HS-5 (cell line): ENCODE measurements at places on chromosomes 1 and 21.

- DNase-seq: no peak
Observed at GRCh38 chr1:205505076-205505729, 734 bp downstream of the CDK18 start.

- DNase-seq: no peak
Observed at GRCh38 chr1:162009501-162010174, 14.0 kb downstream of the OLFML2B start.

DNA sequence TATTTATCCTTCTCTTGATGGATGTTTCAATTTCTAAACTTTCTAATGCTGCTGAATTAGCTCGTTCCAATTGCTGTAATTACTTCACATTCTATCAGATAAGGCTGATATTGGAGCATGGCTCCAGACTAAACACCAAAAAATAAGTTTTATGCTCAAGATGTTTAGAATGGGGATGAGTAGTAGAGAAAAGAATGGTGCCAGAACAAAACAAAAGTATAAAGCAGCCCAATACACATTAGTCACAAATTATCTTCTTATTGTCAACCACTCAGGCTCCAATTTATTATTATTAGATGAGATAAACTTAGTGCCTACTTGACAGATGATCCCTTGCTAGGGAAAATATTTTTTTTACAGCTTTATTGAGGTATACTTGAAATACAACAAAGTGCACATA, 21.8 kb downstream of the ATPAF1 start:
- no peak for DNase-seq

DNA sequence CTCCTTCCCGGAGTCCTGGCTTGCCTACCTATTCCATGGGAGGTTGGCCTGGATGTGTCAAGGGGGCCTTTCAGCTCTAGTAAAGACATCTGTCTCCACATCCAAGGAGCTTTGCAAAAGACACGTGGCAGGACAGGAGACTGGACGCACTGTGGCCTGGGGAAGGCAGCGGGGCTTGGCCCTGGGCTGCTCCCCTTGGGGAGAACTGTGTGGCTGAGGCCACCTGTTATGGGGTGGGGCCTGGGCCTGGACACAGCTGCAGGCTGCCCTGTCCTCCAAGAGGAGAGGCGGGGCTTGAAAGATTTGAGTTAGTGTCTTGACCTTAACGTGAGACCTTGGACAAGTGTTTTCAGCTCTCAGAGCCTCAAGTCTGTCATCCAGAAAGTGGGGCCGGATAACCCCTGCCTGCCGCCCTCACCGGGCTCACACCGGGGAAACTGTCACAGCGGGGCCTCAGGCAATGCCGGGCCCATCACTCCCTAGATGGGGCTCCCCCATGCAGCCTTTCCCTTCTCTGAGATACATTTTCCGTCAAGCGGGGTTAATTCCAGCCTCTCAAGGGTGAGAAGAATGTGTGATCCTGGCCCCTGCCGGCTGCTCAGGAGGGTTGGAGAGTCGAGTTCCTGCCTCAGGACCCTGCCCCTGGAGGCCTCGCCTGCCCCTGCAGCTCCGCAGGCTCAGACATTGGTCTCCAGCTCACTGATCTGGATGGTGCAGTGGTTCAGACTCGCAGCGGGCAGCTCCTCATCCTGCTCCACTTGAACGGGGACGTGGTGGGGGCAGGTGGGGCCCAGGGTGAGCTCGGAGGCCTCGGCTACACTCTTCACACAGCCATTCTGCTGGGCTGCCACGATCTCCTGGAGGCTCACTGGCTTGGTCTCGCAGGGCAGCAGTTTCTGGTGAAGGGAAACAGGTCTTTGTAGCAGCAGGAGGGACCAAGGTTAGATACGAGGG, 25.6 kb downstream of the PODN start:
- no peak for DNase-seq

DNA sequence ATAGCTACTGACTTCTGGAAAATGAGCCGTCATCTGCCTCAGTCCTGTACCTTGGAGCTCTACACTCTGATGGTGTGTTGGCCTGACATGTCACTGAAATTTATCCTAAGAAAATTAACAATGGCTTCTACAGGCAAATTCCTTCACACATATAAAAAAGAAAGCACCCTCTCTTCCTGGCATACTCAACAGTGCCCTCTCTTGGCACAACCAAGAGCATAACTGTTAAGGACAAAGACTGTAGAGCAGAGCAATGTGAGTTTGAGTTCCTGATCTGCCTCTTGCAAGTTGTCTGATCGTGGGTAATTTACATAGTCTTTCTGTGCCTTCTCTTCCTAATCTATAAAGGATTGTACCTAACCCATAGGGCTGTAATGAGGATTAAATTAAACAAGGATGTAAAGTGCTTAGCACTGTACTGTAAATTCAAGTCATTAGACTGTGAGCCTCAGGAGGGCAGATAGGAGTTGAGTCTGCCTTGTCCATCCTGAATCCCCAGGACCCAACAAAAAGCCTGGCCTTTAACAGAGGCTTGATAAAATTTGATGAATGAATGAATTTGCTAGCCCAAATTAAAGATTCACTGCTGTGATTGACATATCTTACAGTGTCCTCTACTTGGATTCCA, 83.5 kb downstream of the SYF2 start:
- no peak for DNase-seq

GRCh38 chr1:68010543-68010942, 39.9 kb downstream of the DIRAS3 start:
- DNase-seq: no peak

- no peak for DNase-seq
Observed at GRCh38 chr1:170221031-170221430, 75.3 kb downstream of the NTMT2 start.

GRCh38 chr1:165444897-165445370, at the start of gene RXRG:
TSS of gene RXRG (minus strand) at chr1:165445126. CDS start at chr1:165444893, 233 bp downstream.
- no peak for DNase-seq

DNA sequence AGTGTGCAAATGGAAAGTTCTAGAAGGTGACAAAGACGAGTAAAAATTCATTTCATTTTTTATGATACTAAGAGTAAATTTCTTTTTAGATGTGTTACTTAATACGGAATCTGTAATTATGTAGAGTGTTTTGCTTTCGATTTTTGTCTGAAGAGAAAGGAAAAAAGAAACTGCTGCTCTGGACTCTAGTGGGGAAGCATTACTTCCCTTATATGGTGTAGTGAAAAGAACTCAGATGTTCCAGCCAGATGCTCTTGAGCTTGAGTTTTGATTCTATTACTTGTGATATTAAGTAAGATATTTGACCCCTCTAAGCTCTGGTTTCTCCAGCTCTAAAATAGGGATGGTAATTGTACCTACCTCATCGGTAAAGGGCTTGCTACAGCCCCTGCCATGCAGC, 12.2 kb upstream of the GPR161 start:
- no peak for DNase-seq

GRCh38 chr1:36143424-36143823, 5.9 kb downstream of the TRAPPC3 start:
- no peak for DNase-seq

DNA sequence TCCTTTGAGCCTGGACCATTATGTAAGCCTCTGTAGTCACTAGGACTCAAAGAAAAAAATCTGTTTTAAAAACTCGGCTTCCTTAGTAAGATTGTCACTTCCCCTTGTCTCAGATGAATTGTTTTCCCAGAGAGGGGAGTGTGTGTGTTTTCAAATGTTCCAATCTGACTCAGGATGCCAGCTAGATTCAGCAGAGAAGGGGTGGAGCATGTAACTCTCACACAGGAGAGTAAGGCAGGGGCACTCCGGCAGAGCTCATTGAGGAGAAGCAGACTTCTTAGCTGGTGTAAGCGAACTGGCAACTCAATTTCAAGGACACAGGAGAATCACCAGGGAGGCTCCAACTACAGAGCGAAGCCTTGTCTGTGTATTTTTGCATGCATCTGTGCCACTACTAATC, 623.2 kb downstream of the LMO4 start:
- no peak for DNase-seq

GRCh38 chr1:15137809-15138208, 15.7 kb upstream of the TMEM51 start:
- no peak for DNase-seq

GRCh38 chr1:39098546-39099250, 72.5 kb downstream of the NDUFS5 start:
- DNase-seq: peak; percentile 78

DNA sequence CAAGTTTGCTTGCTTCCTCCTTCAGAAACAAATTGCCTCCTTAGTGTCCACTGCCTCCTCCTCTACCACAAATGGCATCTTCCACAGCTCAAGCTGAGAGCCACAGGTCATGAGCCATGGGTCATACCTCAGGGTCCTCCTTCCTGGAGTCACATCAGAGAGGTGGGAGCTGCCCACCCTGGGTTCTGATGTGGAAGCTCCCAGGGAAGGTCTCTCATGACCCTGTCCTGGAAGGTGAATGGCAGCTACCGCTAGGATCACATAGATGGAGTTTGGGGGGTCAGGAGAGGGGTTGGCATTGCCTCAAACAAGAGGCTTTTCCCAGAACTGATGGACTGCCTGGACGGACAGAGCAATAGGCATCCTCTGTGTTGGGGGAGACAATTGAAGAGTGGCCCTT, 321.4 kb downstream of the MATN1 start:
- no peak for DNase-seq

- DNase-seq: no peak
Observed at GRCh38 chr1:229454056-229454455, 20.2 kb upstream of the ACTA1 start.

DNA sequence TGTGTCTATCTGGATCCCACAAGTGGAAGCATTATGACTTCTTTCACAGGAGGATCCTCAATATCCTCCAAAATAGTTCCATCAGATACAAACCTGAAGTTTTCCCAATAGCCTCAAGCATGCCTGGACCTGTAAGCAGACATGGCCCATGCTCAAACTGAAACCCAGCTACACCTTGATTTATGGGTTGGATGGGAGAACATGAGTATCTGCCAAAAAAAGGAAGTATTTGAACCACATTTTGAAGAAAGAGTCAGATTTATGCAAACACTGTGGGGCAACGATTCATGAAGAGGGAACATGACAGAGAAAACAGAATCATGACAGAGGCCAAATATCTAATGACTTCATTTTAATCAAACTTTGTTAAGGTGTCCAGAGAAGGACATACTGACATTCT, 351.0 kb upstream of the NFIA start:
- no peak for DNase-seq

DNA sequence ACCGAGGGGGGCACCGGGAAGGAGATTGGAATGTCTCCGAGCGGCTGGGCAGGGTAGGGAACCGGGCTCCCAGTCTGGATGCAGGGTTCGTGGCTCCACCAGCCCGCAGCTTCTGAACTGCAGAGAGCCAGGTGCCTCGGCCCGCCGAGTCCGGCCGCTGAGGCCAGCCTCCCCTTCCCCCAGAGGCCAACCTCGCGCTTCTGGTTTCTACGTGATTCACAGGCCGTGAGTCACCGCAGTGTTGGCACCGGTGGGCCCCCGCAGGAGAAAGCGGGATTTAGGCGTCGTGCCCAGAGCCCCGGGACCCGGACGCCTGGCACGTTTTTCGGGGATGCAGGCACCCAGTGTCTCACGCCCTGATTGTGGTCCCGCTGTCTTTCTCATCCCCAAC, 458 bp downstream of the CRABP2 start:
- DNase-seq: no peak

DNA sequence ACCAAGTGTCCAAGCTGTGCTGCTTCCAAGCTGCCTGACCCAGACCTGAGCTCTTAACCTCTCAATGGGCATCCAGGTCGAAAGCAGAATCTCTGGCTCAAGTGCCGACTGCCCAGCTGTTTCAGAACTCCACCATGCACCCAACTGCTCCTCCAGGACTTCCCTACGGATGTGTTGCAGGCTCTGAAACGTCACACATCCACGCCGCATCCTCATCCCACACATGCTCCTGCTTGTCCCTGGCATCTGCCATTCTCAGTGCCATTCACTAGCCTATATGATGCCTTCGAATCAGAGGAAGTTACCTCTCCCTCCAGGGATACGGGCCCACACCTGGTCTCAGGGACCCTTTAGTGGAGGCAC, 11.2 kb downstream of the PDZK1IP1 start:
- no peak for DNase-seq

DNA sequence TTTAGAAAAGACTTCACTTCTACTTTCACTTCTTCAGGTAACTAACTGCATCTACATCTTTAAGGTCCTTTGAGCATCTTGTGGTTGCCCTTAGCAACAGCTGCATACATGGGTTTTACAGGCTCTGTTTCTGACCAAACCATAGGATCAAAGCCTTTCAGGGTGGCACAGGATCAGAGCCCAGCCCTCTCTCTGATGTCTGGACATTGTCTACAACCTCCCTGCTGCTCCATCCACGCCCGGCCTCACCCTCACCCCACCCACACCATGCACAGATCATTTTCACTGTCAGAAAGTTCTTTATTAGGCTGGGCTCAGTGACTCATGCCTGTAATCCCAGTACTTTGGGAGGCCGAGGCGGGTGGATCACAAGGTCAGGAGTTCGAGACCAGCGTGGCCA, 5.2 kb downstream of the NCF2 start:
- no peak for DNase-seq

DNA sequence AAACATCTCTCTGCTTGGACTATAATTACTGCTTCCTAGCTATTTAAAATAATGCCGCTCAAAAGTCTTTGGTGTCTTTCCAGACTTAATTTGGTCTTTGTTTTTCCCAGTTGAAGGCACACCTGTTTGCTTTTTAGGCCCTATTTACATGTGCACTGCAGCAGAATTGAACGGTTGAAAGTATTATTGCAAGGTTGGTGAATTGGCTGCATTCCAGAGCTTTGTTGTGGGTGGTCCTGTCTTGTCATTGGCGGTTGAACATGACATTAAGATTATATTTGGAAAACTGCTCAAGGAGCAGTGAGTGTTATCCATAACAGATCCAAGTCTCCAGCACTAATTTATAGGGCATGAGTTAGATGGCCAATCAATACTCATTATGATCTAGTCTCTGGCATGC, 656.3 kb downstream of the PTPRC start:
- no peak for DNase-seq

- no peak for DNase-seq
Observed at GRCh38 chr1:54479841-54480524, 68.0 kb upstream of the ACOT11 start.

DNA sequence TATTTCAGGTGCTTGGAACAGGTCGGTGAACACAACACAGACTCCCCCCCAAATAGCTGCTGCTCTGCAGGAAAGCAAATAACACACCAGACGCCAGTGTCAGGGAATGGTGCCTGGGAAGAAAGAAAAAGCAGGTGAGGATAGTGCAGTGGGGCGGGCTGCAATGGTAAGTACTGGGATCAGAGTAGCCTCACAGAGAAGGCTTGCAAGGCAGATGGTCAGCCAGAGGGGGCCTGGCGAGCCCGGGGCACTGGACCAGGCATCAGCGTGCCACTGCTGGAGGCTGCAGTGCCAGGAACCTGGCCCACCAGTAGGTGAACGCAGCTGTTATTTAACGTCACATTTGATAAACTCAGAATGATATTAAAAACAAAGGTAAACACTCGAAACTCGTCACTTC, 60.0 kb downstream of the POFUT2 start:
- DNase-seq: no peak
